ENCODE measurements at places on chromosomes 12 and 14. TPM values are rescaled to one million over a fixed set of nuclear protein-coding genes. Genes with fewer than 3 reads are reported as not detected.

Gene GDF11
- 7.6 TPM for total RNA-seq

Gene AEBP2
- total RNA-seq: 67.5 TPM

Gene TSHR
- total RNA-seq: not detected

Gene IAPP
- not detected for total RNA-seq

Gene IQSEC3
- total RNA-seq: 1.7 TPM

Gene KRT73
- not detected for total RNA-seq

Gene PTGR2
- total RNA-seq: 5.6 TPM

Gene IFNG-AS1
- not detected for total RNA-seq

Gene CCDC177
- total RNA-seq: not detected

Gene OR4Q2
- total RNA-seq: not detected

Gene FAM234B
- 11.0 TPM for total RNA-seq

Gene TTC9
- 6.1 TPM for total RNA-seq

Gene NELL2
- 16.9 TPM for total RNA-seq

Gene NPAS3
- total RNA-seq: 1.2 TPM

Gene SOAT2
- 0.74 TPM for total RNA-seq

Gene ZDHHC22
- total RNA-seq: not detected

Gene FGD4
- total RNA-seq: 38.3 TPM

Gene FAIM2
- total RNA-seq: 19.4 TPM

Gene EMP1
- 675 TPM for total RNA-seq

Gene MLEC
- total RNA-seq: 33.1 TPM

Gene CAPS2
- total RNA-seq: 24.6 TPM

Gene TCTN1
- 31.4 TPM for total RNA-seq

Gene GNB3
- 5.2 TPM for total RNA-seq

Gene PTPRO
- 0.49 TPM for total RNA-seq

Gene TAS2R8
- total RNA-seq: 0.98 TPM

Gene FAM181A
- total RNA-seq: not detected

Gene WDR20
- 24.8 TPM for total RNA-seq

Gene HCAR1
- total RNA-seq: 0.25 TPM

Gene AICDA
- total RNA-seq: not detected

Gene RPS6KA5
- 5.2 TPM for total RNA-seq

Gene PTMS
- total RNA-seq: 132 TPM

Gene PSMB11
- total RNA-seq: not detected

Gene AKAP3
- not detected for total RNA-seq

Gene ITGA7
- 23.6 TPM for total RNA-seq

Gene ADAMTS20
- total RNA-seq: not detected

Gene LRRIQ1
- 0.25 TPM for total RNA-seq

Gene TAS2R42
- total RNA-seq: not detected

Gene KRT75
- not detected for total RNA-seq

Gene IGF1
- 68.0 TPM for total RNA-seq

Gene PTPRB
- total RNA-seq: 21.9 TPM

Gene NR4A1
- 465 TPM for total RNA-seq

Gene PLD4
- total RNA-seq: not detected

Gene IGFBP6
- total RNA-seq: 684 TPM

Gene PRH2
- total RNA-seq: not detected

Gene OTOGL
- total RNA-seq: under 0.01 TPM

Gene CLEC6A
- total RNA-seq: not detected

Gene TAMALIN
- 47.1 TPM for total RNA-seq

Data from vagina (tissue), 2 donors.